ENCODE measurements at places on chromosomes 2 and 18.

- no peak for DNase-seq
Measured at GRCh38 chr18:78980777-78981380, 1.3 kb downstream of the SALL3 start.

DNA sequence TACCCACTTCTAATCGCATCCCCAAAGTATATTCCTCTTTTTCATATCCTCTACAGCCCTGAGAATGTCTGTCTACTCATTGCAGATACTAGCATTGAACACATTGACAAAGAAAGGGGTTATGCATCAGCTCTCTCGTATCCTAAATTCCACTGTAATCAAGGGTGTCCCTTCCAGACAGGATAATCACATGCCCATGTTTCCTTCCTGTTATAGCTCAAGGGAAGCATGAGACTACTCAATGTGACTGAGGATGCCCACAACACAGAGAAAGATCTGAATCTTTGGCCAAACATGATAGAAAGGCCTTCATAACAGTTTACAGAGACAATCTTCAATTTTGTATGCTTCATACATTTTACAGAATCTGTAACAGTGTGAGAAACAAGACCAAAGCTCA is 69.2 kb downstream of the HIBCH start:
- no peak for DNase-seq

- DNase-seq = no peak
Measured at GRCh38 chr2:223113161-223113560, 61.2 kb downstream of the KCNE4 start.

DNA sequence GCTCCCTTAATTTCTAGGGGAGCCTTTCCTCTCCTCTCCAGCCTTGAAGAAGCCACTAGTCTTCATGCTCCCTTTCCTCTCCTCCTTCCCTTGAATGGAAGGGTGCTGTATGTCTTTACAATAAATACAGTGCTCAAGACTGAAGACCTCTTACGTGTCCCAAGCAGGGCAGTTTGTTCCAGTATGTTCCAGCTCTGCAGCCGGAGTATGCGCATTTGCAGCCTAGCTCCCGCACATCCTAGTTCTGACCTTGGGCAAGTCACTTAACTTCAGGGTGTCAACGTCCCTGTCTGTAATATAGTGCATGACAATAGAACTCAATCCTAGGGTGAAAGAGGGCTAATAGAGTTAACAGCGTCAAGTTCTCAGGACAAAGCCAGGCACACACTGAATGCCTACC is 208.0 kb downstream of the HAUS1 start:
- no peak for DNase-seq

GRCh38 chr2:211396815-211397214 is 840.4 kb downstream of the CPS1 start:
- DNase-seq = no peak

- DNase-seq = no peak
Measured at GRCh38 chr2:86274918-86275275, 62.5 kb downstream of the REEP1 start.

- no peak for DNase-seq
Measured at GRCh38 chr2:212314680-212315079, 223.9 kb downstream of the ERBB4 start.

DNA sequence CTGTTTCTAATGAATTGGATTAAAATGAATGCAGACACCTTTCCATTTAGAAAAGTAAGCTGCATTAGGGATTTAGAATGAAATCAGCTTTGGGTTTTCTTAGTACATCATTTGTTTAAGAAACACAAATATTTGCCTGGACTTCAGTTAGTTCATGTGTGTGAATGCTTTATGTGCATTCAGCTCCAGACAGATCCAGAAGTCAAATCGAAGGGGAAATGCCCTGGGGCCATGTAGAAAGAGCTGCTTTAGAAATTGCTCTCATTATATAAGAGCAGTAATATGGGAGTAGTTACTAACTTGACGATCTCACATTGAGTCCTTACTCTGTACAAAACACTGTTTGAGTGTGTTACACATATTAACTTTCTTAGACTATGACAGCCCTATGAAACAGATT is 88.0 kb upstream of the TTC39C start:
- DNase-seq = no peak

DNA sequence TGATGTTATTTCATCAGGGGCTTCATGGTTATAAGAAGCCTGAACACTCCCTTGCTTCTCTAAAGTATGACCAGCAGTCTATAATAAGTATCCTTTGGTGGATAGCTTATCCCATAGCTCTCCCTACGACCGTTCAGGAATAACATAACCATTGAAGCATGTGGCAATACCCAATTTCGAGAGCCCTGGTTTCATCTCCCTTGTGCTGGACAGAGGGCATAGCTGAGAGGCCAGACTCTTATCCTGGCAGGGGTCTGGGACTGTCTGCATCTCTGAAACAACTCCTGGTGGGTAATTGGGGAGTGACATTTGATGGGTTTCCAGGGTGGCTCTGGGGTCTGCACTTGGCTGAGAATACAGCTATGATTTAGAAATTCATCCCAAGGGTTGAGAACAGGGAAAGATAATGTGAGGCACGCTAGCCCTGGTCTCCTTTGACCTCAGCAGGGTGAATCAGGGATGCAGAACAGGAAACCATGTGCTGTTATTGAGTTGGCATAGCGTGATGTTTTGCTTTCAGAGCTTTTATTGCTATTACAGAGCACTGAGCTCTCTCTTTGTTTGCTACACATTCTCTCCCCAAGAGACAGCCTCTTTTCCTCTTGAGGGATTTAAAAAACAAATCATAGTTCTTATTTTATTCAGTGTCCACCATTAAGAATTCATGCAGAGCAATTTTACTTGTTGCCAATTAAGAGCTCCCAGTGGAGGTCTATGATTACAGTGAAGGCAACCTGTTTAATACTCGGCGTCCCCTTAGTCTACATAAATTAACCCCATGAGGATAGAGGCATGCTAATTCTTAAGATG is 274.5 kb downstream of the NCKAP5 start:
- DNase-seq = no peak

DNA sequence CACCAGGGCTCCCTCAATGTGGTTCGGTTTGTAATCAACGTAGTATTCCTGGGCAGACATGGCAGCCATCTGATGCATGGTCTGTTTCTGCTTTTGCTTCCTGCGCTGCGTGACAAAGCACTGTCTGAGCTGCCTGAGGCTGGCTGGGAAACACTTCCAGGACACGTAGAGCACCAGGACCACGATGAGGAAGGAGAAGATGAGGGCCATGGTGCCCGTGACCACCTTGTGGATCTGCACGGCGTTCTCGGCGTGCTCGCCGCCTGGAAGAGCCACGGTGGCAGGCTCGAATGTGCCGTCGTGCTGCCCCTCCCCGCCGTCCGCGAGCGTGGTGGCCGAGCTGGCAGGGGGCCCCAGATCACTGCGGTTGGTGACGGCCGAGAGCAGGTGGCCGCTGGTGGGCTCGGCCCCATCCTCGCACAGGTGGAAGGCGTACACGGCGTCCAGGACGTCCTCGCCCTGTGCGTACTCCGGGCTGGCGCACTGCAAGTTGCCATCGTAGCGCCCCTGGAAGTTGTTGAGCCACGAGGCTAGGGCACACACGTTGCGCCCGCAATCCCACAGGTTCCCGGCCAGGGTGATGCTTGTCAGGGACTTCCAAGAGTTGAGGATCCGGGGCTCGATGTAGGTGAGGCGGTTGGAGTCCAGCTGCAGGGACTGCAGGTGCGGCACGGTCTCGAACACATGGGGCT is 2.1 kb downstream of the LRRTM1 start:
- no peak for DNase-seq

GRCh38 chr18:3153107-3153704 is 66.6 kb downstream of the MYOM1 start:
- DNase-seq = no peak

GRCh38 chr18:23605941-23606340 is 19.6 kb upstream of the NPC1 start:
- no peak for DNase-seq

DNA sequence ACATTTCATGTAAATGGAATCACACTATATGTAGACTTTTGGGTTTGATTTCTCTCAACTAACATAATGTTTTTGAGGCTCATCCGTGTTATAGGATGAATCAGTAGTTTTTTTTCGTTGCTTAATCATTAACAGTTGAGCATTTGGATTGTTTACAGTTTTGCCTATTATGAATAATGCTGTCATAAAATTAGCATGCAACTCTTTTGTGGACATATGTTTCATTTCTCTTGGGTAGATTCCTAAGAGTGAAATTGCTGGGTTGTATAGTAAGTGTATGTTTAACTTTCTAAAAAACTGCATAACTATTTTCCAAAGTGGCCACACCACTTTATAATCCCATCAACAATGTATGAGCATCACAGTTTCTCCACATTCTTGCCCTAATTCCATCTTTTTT is 7.7 kb upstream of the RHBDD1 start:
- DNase-seq = no peak

DNA sequence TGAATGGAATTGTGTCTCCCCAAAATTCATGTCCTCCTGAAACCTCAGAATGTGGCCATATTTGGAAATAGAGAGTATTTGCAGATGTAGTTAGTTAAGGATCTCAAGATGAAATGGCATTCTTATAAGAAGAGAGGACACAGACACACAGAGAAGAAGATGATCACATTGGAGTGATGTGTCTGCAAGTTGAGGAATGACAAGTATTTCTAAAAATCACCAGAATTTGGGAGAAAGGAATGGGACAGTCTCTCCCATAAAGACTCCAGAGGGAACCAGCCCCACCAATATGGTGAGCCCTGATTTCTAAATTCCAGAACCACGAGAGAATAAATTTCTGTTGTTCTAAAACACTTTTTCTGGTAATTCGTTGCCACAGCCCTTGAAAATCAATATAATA is 166.3 kb downstream of the C1D start:
- DNase-seq = no peak

- no peak for DNase-seq
Measured at GRCh38 chr18:65091744-65092329, 659.0 kb upstream of the CDH7 start.

GRCh38 chr2:233680361-233681045 is 1.2 kb upstream of the UGT1A7 start:
- DNase-seq = no peak

DNA sequence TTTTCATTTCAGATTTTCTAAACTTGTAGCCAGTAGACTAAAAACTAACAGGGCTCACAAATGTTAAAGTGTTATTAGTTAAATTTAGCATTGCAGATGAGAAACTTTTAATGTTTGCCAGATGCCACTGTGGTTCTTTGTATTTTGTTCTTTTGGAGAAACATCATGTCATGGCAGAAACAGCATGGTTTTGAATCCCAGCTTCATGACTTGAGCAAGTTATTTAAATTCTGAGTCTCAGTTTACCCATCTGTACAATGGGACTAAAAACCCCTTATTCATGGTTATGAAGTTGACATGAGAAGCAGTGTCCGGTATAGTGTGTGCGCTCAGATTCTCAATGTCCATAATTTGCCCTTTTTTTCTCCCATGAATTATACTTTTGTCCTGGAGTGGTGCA is 56.5 kb downstream of the MAPRE2 start:
- no peak for DNase-seq

- DNase-seq = no peak
Measured at GRCh38 chr18:37714691-37715090, 149.1 kb upstream of the CELF4 start.

GRCh38 chr2:137929519-137929916 is 34.8 kb upstream of the HNMT start:
- DNase-seq = no peak

DNA sequence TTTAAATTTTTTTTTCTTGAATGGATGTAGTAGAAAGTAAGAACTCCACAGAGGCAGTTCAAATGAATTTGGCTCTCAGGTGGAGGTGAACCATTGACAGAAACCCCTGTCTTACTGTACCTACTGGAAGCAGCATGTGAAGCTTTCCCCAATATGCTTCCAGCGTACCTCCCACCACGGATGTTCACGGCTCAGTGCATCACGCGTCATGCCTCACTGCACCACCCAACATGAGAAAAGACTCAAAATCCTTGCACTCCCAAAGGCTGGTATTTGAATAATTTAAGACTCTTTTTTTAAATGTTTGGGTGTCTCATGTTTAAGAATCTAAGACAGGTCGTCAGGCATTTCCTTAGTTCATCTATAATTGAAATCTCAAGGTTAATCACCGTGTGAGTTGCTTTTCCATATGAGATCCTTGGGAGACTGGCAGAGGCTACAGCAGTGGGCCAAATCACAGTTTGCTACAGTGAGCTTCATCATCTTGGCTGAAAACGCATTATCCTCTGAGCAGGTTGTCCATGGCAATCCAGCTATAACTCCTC is 846.4 kb downstream of the DCDC2C start:
- no peak for DNase-seq

- no peak for DNase-seq
Measured at GRCh38 chr2:39281391-39281790, 37.6 kb upstream of the CDKL4 start.

- no peak for DNase-seq
Measured at GRCh38 chr2:37631292-37631691, 40.1 kb downstream of the CDC42EP3 start.
